ENCODE measurements at places on chromosomes 1 and 21.

GRCh38 chr1:206460836-206461426 lies 9.3 kb upstream of the IKBKE start:
- no peak for DNase-seq

DNA sequence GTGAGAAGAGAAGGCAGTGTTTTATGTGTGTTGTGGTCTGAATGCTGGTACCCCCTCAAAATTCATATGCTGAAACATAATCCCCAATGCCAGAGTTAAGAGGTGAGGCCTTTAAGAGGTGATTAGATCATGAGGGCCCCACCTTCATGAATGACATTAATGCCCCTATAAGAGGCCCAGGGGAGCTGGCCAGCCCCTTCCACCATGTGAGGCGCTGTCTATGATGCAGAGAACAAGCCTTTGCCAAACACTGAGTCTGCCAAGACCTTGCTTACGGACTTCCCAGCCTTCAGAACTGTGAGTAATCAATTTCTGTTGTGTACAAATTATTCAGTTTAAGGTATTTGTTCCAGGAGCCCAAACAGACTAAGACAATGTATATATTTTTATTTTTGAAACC lies 20.2 kb downstream of the CAPZB start:
- DNase-seq = no peak

DNA sequence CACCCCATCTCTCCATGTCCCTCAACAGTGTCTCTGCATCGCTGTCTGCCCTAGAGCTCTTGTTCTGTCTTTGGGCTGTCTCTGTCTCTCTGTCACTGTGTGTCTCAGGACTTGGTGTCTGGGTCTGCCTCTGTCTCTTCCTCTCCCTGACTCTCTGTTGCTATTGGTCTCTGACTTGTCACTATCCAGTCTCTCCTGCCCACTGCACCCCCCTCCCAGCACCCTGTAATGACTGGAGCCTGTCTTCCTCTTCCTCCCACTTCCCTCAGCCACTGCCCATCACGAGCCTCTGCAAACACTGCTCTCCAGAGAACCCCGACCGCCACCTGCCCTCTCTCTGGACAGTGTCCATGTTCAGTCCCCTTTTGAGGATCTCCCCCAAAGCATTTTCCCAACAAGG lies 12.1 kb downstream of the PEAR1 start:
- DNase-seq = no peak

DNA sequence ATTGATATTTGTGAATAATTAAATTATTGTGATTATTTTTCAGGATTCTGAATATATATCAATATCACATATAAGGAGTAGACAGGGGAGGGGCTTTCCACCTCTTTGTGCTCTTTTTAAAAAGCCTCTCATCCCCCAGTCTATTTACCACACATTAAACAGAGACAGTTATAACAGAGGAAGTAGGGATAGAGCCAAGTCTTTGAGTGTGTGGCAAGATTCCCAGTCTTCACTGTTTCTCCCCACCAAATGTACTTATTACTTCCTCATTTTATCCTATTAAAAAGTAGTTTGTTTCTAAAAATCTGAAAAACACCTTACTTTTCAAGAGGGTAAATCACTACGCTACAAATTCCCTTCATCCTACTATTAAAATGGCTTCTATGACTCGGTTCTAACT lies 46.7 kb downstream of the EPS15 start:
- no peak for DNase-seq

DNA sequence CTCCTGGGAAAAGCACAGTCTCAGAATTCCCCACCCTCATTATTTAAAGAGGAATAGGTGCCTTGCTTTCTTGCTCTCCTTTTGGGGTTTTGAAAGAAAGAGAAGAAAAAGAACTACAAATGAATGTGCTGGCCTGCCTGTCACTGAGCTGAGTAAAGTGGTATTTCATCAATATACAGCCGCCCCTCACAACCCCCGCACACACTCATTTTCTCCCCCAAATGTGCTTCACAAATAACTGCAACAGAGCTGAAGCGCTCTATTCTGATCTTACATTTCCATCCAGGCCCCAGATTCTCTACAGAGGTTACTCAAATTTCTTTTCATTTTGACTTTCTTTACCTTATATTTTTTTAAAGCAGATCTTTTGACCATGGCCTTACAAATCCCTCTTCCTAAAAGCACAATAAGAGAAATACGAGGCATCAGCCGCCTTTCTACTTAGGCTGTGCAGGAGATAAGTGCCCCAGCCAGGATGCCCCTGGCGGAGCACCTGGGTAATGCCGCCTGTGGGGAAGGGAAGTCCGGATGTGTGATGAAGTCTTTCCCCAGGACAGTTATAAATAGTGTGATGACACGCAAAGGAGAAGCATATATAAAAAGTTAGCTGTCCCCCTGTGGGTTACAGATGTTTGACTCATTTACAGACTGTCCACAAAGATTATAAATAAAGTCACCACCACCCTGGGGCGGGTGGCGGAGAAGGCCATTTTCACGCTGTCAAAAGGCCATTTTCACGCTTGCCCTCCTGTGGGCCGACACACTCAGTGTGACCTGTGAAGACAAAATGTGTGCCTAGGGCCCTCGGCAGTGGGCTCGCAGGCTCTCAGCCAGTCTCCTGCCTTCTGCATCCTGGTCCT lies 6.5 kb downstream of the KCNN3 start:
- no peak for DNase-seq

DNA sequence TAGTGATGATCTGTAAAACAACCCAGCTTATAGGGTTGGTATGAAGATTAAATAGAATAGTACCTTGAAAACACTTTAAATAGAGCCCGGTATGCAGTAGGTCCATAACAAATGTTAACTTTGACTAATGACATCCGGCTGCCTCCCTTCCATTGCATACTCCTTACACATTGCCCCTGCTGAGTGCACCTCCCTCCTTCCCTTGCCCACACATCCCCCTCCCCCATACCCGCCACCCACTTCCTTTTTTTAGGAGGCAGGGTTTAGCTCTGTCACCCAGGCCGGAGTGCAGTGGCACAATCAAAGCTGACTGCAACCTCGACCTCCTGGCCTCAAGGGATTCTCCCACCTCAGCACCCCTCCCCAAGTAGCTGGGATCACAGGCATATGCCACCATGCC lies 24.4 kb upstream of the ZC3H12A start:
- DNase-seq = no peak

GRCh38 chr1:83741348-83741747 lies 257.6 kb downstream of the TTLL7 start:
- no peak for DNase-seq

GRCh38 chr1:84122780-84123382 lies 21.2 kb upstream of the PRKACB start:
- DNase-seq = no peak

GRCh38 chr21:28485301-28486022 lies 507.2 kb downstream of the LTN1 start:
- no peak for DNase-seq

GRCh38 chr1:244970744-244971551 lies 106.6 kb upstream of the HNRNPU start:
- peak; percentile 94 for DNase-seq

DNA sequence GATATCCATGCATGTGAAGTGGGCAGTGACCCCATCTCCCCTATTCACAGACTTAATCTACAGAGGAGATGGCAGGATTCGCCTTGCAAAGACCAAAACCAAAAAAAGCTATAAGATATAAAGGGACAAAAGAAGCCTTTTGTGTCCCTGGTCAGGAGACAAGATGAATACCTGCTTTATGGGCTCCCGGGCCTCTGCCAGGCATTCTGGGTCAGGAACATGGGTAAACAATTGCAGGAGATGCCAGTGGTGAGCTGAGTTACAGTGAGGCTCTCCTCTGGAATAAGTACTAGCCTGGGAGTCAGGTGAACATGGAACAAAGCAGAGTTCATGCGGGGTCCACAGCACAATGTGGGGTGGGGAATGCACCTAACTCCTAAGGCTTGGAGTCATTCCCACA lies 4.7 kb downstream of the SLC9A1 start:
- no peak for DNase-seq

DNA sequence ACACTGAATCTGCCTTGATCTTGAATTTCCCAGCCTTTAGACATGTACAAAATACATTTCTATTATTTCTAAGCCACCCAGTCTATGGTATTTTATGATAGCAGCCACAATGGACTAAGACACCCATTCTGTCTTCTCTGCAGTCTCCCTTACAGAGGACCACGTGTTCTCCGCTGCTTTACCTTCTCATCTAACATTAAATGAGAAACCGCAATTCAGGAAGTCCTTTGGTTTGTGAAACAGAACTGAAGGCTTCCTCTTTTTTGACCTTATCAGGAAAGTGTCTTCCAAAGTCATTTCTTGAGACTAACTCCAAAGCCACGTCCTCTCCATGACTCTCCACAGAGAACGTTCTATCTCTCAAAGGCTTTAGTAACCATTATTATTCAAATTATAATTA lies 560.1 kb downstream of the OMA1 start:
- DNase-seq = no peak

DNA sequence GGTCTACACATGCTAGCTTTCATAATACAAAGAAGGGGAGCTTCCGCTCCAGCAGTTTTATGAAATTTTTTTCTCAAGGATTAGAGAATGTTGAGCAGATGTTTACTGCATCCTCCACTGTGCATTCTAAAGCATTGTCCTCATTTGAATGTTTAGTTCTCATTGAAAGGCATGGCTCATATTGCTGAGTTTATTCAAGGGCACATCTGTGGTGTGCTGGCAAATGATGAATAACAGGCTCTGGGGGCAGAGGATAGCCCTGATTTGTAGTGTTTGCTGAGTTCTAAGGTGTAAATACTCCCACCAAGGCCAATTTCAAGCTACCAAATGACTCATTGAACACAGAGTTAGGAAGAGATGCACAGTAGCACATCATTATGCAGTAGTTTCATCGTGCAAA lies 303.2 kb upstream of the FAM78B start:
- DNase-seq = no peak

DNA sequence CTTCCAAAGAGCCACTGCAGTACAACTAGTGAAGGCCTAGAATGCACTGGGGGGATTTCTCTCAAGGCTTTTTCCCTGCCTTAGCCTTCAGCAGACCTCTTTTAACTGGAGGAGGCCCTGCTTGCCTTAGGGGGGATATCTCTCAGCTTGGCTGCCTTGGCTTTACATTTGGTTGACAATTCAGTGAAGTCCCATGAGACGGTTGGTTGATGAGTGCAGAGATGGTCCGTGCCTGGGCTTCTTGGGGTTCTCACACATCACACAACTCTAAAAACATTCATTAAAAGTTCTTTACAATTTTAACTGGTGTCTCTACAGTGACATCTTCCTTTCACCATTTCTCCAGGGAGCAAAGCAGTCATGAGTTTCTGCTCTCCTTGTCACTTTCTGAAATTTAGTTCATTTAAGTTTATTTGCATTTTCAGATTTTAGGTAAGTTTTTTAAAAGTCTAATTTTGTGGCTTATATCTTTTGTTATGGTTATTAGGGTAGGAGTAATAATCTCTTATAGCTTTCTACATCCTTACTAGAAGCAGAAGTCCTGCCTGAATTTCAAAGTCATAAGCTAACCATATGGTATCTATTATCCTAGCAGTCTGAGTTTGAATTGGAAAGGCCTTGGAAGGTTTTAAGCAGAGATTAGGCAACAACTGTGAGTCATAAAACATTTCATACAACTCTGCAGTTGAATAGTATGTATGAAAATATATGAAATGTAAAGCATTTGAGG lies 487.6 kb downstream of the DPYD start:
- no peak for DNase-seq

DNA sequence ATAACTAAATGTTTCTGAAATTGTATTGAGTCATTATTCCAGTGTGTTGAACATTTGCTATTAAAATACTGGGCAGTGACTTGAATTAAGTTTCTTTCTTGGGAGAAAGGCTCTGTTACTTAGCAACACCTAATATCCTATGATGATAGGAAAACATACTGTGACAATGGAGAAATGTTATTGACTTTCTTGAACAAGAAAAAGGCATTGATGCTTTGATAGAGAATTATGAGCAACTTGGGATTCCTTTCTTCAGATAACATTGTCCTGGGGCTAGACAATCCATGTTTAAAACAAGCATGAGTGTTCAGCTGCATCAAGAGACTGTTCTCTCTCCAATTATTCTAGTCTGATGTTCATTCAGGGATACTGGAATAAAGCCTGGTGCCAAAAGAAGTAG lies 215.9 kb upstream of the L1TD1 start:
- DNase-seq = no peak

- no peak for DNase-seq
Measured at GRCh38 chr1:27383039-27383605, at the start of gene CD164L2. CD164L2 (minus strand) TSS chr1:27383333; CDS start chr1:27383239, 94 bp downstream.

All from uterus (tissue), 4 donors.